ENCODE measurements at places on chromosomes 1 and 21. TPM values are rescaled to one million over a fixed set of nuclear protein-coding genes. Genes with fewer than 3 reads are reported as not detected.

DNA sequence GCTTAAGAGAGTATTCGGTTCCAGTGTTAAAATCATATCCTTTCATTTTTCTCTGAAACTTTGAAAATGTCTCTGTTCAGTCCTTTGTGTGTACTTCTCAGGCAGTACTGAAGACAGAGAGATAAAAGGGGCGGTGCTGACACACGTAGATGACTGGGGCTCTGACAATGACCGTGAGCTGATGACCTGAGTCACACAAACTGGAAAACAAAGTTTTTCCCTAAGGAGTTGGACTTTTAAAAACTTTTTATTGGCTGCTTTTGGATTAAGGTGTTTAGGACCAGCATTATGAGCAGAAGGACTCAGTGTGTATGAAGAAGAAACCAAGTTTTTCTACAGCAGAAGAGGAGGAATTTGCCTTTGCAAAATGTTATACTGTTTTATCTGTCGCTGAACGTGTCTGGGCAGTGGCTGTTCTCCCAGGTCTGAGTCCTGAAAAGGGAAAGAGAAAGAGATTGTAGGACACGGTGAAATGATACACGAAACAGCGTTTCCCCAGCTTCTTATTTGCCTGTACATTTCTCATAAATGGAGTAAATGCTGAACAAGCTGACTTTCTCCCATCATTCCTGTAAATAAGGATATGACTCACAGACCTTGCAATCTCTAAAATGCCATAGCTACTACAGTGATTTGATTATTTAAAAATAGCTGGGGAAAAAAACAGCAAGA is 51.5 kb downstream of the MAP3K7CL start:
- DNase-seq = no peak

- DNase-seq = no peak
Measured at GRCh38 chr21:46126309-46127238, 28.7 kb downstream of the COL6A2 start.

- DNase-seq = no peak
Measured at GRCh38 chr1:176864211-176864610, 300.3 kb downstream of the ASTN1 start.

DNA sequence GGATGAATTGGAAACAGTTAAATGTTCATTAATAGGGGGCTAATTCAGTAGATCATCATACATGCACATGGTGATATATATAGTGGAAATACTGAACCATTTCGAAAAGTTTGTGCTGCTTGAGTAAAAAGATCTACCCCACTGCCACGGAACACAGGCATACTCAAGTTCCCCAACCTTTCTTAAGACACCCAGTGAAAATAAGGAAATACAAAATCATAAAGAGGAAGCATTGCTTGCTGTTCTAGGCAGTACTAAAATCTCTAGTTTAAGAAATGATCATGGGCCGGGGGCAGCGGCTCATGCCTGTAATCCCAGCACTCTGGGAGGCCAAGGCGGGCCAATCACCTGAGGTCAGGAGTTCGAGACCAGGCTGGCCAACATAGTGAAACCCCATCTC is 37.6 kb upstream of the KIRREL1 start:
- DNase-seq = no peak

GRCh38 chr1:232555494-232556210 is 74.3 kb downstream of the SIPA1L2 start:
- DNase-seq = no peak

DNA sequence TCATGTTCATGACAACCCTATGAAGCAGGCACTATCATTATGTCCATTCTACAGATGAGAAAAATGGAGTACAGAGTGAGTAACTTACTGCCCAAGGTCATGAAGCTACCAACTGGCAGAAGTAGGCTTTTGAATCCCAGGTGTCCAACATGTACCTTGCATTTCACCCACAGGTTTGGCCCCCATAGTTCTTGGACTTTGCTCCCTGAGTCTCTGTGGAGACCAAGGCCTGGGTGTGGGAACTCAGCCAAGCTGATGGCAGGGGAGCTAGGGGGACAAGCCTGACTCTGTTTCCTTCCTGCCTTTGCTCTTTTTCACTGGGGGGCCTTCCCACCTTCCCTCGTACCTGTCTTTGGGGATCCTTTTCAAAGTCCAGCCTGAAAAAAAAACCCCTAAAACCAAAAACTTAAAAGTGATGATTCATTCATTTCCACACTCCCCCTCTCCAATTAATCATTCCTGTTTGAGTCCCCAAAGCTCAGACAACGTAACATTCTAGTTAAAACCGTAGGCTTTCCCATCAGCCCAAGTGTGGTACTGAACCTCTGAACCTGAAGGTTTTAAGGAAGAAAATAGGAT is 8.5 kb upstream of the TTC22 start:
- DNase-seq = no peak

GRCh38 chr1:50447961-50448360 is 24.7 kb upstream of the DMRTA2 start:
- no peak for DNase-seq

- DNase-seq = no peak
Measured at GRCh38 chr1:226908419-226908818, 31.7 kb upstream of the COQ8A start.

DNA sequence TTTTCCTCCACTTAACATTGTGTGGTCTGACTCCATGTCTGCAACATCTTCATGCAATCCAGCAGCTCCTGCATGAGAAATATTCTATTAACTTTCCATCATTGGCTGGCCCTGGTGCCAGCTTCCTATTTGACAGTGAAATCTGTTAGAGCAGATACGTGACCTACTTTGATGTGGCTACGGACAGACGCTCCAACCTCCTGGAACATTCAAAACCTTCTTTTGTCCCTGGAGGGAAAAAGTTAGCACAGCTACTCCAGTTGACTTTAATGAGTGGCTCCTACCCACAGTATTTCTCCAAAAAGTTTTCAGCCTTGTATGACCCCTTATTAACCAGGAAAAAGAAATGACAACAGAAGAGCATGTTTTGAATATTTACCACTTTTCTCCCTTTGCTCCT is 22.0 kb downstream of the PRAMEF20 start:
- DNase-seq = no peak

GRCh38 chr1:213466541-213466940 is 415.5 kb downstream of the RPS6KC1 start:
- DNase-seq = no peak

DNA sequence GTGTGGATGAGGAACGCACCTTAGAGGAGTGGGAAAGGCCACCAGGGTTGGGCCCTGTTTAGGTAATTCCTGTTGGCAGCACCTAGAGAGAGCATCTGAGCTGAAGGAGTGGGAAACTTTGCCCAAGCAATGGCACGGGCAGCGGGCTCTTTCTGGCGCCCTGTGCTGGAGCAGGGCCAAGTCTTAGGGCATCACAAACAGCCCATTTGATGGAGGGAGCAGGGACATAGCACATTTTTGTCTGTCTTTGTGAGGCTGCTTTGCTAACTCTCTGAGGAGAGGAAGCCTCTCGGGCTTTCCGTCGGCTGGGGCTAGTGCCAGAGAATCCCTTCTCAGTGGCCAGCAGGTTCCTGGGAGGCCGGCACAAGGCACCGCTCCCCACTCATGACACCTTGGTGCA is 22.5 kb upstream of the CNTN2 start:
- DNase-seq = no peak

- no peak for DNase-seq
Measured at GRCh38 chr1:222283147-222283768, 264.6 kb downstream of the HHIPL2 start.

GRCh38 chr1:72942008-72942407 is 659.7 kb upstream of the NEGR1 start:
- no peak for DNase-seq

- no peak for DNase-seq
Measured at GRCh38 chr21:28541371-28542112, 451.1 kb downstream of the LTN1 start.

The PRELP gene
- not detected for total RNA-seq

The PHACTR4 gene
- total RNA-seq = 32.1 TPM

The TRNP1 gene
- 0.85 TPM for total RNA-seq

The HENMT1 gene
- total RNA-seq = 16.5 TPM

Data from activated T-helper 2 cell treated with anti-CD3 and anti-CD28 coated beads, Interferon-gamma antibody, Interleukin-2, Interleukin-4, amounts not matched to agents 10 μg/mL and 5 μg/mL and 100 μg/mL, durations not matched to agents 14 hours and 24 hours and 36 hours (primary cell).